ENCODE measurements at places on chromosomes 3 and 15.

DNA sequence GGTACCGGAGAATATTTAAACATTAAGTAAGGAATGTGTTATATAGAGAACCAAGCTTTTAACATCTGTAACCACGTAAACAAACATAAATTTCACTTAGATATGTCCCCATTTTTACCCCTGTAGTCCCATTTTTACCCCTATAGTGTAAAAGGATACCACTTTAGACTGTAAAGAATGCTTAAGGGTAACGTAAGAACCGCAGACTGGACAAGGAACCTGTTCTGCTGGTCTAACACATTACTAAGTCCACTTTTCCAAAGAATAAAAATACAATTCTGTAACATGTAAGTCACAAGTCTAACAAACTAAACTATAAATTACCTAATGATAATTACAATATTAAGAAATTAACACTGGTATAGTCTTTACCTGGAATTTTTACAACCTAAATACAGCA, 2.9 kb downstream of the SLC12A6 start:
- DNase-seq: no peak

DNA sequence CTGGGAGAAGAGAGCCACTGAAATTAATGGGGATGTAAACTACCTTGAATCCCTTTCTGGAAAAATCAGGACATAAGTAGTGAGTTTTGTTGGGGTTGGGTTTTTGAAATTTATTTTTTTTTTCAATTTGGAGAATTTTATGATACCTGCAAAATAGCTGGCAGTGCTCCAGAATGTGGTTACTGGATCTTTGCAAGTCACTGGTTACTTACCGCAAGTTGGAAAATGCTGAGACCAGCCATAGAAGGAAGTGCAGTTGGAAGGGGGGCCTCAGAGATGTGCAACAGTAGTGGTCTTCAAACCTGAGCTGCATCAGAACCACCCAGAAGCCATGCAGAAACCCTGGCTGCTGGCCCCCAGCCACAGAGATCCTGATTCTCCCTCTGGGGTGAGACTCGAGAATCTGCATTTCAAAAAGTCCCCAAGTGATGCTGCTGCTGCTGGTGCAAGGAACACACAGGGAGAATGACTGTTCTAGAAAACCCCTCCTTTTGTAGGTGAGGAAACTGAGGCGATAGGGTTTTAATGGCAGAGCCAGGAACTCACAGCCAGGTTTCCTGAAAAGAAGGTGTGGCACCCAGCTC, 39.7 kb downstream of the SEMA5B start:
- no peak for DNase-seq

GRCh38 chr15:90210593-90210992, 9.5 kb downstream of the SEMA4B start:
- DNase-seq: no peak

DNA sequence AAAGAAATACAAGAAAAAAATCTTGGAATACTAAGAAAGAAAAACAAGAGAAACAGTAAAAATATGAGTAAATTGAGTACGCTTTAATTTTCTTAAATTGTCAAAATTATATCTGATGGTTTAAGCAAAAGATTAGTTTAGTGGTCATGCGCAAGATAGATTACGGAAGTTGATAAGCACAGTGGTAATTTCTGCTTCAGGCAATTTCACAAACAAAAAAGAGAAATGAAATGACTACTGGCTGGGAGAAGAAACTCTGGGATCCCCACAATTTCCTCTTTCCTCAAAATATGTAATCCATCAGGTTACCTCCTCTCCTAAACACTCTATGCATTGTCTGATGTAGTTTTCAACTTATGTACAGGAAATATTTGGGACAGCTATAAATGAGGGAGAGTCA, 9.0 kb downstream of the MYD88 start:
- peak; percentile 33 for DNase-seq

- DNase-seq: no peak
Measured at GRCh38 chr15:101543431-101543830, 53.9 kb upstream of the PCSK6 start.

GRCh38 chr3:6521369-6522113, 339.4 kb upstream of the GRM7 start:
- no peak for DNase-seq

- no peak for DNase-seq
Measured at GRCh38 chr15:93025625-93025982, 63.4 kb downstream of the RGMA start.

DNA sequence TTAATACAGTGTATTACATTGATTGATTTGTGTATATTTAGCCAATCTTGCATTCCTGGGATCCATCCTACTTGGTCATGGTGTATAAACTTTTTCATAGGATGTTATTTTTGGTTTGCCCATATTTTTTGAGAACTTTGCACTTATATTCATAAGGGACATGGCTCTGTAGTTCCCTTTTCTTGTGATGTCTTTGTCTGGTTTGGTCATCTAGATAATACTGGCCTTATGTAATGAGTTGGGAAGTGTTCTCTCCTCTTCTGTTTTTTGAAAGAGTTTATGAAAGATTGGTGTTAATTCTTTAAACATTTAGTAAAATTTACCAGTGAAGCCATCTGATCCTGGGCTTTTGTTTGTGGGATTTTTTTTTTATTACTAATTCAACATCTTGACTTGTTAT, 9.6 kb downstream of the CHST13 start:
- DNase-seq: no peak
